ENCODE measurements at places on chromosomes 2 and 18. TPM values are rescaled to one million over a fixed set of nuclear protein-coding genes. Genes with fewer than 3 reads are reported as not detected.

Gene SPATA3
- not detected for total RNA-seq

Gene TUBA3E
- total RNA-seq, result not detected

Gene LIMS1
- 46.2 TPM for total RNA-seq

Gene IKZF2
- 20.6 TPM for total RNA-seq

Gene GRHL1
- total RNA-seq, result 0.43 TPM

All from activated naive CD8-positive, alpha-beta T cell treated with anti-CD3 and anti-CD28 coated beads, Interleukin-2, amount 10 ng/mL, durations not matched to agents 7 days and 5 days (primary cell).